ENCODE measurements at places on chromosomes 4 and X. TPM values are rescaled to one million over a fixed set of nuclear protein-coding genes. Genes with fewer than 3 reads are reported as not detected.

The RHOH gene
- 7.4 TPM for total RNA-seq

The S100G gene
- not detected for total RNA-seq

The RTL9 gene
- total RNA-seq: 0.07 TPM

DNA sequence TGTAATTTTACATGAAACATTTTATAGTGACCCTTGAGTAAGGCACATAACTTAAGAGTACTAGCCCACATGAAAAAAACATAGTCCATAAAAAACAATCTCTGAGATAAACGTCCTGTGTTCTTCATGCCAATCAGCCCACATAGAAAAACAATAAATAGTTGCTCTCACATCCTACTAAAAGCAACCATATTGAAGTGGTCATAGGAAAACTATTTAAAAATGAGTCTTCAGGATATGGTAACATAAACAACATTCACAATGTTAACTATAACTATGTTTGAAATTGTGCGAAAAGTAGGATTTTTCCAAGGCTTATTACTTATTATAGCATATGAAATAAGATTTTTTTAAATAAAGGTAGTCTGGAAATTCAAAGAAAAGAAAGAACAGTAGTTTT is 77.1 kb upstream of the EPHA5 start:
- H3K4me1 ChIP-seq: no peaks in the 10 kb centered on the region
- H3K27me3 ChIP-seq: no peaks in the 10 kb centered on the region
- no peak overlapping the region for H3K4me3 ChIP-seq
- no peaks in the 10 kb centered on the region for H3K36me3 ChIP-seq
- no peak overlapping the region for H3K27ac ChIP-seq

DNA sequence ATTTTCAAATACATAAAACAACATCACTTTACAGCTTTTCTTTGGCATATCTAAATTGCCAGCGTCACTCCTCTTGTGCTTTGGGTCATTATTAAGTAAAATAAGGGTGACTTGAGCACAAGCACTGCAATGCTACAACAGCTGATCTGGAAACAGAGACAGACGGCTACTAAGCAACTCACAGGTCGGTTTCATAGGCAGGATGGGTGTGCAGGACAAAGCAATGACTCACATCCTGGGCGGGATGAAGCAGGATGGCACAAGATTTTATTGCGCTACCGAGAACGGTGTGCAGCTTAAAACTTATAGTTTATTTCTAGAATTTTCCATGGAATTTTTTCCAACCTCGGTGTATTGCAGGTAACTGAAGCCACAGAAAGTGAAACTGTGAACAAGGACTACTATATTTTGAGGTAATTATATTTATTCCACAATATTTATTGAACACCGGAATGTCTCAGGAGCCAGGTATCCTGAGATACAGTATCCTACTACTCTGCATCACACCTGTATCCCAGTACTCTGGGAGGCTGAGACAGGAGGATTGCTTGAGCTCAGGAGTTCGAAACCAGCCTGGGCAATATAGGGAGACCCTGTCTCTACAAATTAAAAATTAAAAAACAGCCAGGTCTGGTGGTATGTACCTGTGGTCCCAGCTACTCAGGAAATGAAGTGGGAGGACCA is 215.5 kb downstream of the APBB2 start:
- no peak overlapping the region for H3K27ac ChIP-seq
- H3K4me1 ChIP-seq: peaks cover 27% of the 10 kb centered on the region
- H3K36me3 ChIP-seq: no peaks in the 10 kb centered on the region
- H3K27me3 ChIP-seq: no peaks in the 10 kb centered on the region
- H3K4me3 ChIP-seq: no peak overlapping the region

- no peak overlapping the region for H3K4me3 ChIP-seq
- H3K27me3 ChIP-seq: no peaks in the 10 kb centered on the region
- no peak overlapping the region for H3K27ac ChIP-seq
- no peak for DNase-seq
- H3K36me3 ChIP-seq: peaks cover 3% of the 10 kb centered on the region
These were observed 65.6 kb downstream of the NBDY start for GRCh38 chrX:56794404-56795230.

The CT45A7 gene
- not detected for total RNA-seq
